AG09309 (cell line): ENCODE measurements at places on chromosomes 6 and 20.
A peak's percentile ranks its signal among the peaks of the same experiment; 100 is the strongest.

DNA sequence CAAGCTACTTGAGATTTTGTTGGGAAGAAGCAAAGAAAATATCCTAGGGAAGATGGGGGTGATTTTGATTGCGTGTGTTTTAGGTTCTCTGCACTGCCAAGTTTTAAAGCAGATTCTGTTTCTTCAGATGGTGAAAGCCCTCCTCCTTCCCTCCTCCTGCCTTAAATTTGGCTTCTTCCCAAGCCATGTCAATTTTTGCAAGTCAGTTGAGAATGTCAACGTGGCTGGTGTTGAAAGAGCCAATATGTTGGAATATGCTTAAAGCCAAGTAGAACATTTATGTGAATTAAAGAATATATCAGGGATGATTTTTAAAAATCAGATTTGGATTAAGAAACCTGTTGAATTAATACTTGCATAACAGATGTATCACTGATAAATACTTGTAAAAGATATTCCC lies 270.8 kb downstream of the ARID1B start:
- DNase-seq = no peak

GRCh38 chr20:44780226-44780625 lies 30.1 kb downstream of the RIMS4 start:
- no peak for DNase-seq

- no peak for DNase-seq
Measured at GRCh38 chr6:20416567-20417345, 15.1 kb downstream of the E2F3 start.

GRCh38 chr6:41561931-41562911 lies 16.0 kb downstream of the FOXP4 start:
- DNase-seq = no peak

DNA sequence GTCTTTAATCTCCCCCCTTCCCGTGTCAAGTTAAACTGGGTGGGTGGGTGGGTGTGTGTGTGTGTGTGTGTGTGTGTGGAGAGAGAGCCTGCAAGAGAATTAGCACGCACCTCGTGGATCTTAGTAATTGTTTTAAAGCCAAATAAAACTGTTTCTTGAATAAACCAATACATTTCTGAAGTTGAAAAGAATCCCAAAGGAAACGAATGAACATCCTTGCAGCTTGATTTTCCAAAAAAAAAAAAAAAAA lies 381 bp upstream of the BICRAL start:
- DNase-seq = no peak

GRCh38 chr6:166907871-166908806 lies 48.2 kb downstream of the RNASET2 start:
- no peak for DNase-seq

- no peak for DNase-seq
Measured at GRCh38 chr6:105651969-105652368, 249.1 kb upstream of the PREP start.

GRCh38 chr6:100116411-100117194 lies 122.6 kb upstream of the MCHR2 start:
- peak; percentile 62 for DNase-seq

DNA sequence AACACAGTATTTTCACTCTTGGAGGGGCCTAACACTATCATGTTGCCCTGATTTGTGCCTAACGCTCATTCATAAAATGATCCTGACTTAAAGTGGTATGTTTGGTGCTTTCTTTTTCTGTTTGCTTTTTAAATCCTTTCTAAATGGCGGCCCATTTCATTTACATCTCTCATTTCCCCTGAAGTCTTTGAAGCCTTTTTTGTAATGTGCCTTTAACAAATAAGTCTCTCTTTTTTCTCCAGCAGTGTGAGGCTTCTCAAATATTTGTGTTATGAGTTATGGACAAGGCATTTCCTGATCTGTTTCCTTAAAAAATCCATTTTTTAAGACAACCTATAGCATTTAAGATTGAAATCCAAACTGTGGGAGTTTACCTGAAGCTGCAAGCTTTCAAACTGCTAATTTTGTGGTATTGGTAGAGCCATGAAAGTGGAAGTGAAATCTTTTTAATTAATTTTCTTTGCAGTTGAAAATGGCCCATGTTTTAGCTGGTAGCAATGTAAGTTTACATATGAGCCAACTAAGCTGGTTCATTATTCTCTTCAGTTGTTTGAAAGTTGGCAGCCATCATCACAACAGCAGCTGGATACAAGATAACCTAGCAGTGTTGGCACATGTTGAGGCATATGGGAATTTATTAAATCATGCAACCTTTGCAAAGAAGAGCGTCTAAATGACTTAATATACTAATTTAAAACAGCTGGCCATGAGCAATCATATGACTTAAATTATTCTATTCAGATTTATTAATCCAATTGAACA lies 469.7 kb downstream of the CDKAL1 start:
- DNase-seq = no peak

GRCh38 chr6:108966855-108967755 lies 118.9 kb downstream of the ARMC2 start:
- DNase-seq = no peak

GRCh38 chr6:118548136-118548535 lies at the start of gene PLN:
TSS of gene PLN (plus strand) at chr6:118548296. CDS start at chr6:118558922, 10,626 bp downstream.
- no peak for DNase-seq

DNA sequence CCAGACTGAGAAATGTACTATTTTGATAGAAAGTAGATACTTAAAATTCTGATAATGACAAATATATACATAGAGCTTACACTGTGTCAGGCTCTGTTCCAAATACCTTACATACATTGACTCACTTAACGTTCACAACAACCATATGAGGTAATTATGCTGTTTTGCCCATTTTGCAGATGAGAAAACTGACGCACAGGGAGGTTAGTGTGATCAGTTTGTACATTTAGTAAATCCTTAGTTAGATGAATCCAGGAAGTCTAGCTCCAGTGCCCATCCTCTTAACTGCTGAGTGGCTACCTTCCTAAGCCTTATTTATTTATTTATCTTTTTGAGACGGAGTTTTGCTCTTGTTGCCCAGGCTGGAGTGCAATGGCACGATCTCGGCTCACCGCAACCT lies 23.3 kb upstream of the GTF3C6 start:
- no peak for DNase-seq

DNA sequence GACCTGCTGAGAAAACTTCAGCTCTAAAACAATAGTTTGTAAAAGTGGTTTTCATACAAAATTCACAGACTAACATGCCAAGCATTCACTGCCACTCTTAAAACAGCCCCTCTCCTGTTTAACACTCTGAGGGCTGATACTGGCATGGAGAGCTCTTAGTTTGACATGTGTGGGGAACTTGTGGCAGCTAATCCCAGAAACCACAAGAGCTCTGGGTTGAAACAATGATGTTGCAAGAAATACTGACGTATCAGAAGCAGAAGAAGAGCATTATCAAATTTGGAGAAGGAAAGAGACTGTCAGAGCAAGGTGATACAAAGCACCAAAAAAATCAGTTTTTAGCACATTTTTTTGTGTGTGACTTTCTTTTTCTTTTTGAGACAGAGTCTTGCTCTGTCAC lies 5.1 kb downstream of the BEND3 start:
- DNase-seq = no peak
